HAP-1 (cell line): ENCODE measurements at places on chromosomes 2 and 18.
A peak's percentile ranks its signal among the peaks of the same experiment; 100 is the strongest.

DNA sequence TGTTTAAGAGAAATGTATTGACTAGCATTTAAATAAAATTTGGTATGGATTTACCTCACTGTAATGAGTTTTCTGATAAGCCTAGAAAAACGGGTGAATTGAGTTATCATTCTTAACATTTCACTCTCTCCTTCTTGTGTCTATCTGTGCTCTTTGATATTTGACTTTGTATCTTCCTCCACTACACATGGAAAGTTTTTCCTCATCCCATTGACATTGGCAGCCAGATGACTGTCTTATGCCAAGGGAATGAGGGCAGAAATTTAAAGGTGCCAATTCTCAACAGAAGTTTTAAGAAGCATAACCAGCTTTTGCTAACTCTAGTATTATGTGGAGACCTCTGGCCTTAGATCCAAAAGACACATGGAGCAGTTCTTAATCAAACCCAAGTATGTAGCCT lies 376.6 kb downstream of the DSEL start:
- no peak for DNase-seq

- DNase-seq, result no peak
These were observed 134.8 kb downstream of the MREG start for GRCh38 chr2:215878476-215879063.

- DNase-seq, result no peak
These were observed 139.8 kb upstream of the TANK start for GRCh38 chr2:161020437-161020836.

DNA sequence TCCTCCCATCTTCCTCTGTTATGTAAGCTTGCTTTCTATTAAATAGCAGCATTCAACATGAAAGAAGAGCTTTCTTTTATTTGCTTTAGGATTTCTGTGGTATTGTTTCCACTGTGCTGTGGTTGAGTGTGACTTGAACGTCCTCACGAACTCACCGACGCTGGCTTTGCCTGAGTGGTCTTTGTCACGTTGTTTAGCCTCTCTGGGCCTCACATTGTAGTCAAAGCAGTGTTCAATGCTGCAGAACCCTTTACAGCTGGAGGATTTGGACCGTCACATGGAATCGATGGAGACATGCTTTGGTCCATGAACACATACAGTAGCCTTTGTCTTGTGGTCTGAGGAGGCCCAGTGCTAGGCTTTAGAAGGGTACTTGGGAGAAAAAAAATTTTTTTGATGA lies 66.3 kb downstream of the TANC1 start:
- peak; percentile 33 for DNase-seq

- DNase-seq, result no peak
These were observed 41.2 kb downstream of the AGFG1 start for GRCh38 chr2:227513113-227513512.

- no peak for DNase-seq
These were observed 1043.3 kb upstream of the PIK3C3 start for GRCh38 chr18:40911582-40912254.

DNA sequence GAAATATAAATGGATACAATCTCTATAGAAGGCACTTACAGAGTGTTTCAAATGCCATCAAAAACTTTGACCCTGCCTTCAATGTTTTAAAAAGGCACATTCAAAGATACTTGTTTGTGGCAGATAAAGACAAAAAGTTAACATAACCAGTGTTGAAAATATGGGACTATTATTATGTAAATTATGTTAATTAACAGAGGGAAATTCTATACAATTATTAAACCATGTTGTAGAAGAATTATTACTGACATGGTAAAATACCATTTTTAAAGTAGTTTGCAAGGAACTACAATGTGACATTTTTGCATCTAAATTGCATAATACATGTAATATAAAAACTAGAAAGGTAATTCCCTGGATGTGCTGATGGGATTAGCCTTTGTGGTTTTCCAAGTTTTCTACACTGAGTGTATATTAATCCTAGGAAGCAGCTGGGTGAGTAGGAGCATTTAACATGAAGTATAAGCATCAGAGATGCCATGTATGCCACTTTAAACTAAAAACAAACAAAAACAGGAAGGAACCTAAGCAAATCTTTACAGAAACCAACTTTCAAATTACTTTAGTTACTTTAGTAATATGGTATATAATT lies 21.7 kb downstream of the MIB1 start:
- DNase-seq, result no peak
